NCI-H2107 (cell line): ENCODE measurements at places on chromosomes 12 and 14.

GRCh38 chr14:89392181-89392580, 24.9 kb downstream of the FOXN3 start:
- DNase-seq, result no peak

DNA sequence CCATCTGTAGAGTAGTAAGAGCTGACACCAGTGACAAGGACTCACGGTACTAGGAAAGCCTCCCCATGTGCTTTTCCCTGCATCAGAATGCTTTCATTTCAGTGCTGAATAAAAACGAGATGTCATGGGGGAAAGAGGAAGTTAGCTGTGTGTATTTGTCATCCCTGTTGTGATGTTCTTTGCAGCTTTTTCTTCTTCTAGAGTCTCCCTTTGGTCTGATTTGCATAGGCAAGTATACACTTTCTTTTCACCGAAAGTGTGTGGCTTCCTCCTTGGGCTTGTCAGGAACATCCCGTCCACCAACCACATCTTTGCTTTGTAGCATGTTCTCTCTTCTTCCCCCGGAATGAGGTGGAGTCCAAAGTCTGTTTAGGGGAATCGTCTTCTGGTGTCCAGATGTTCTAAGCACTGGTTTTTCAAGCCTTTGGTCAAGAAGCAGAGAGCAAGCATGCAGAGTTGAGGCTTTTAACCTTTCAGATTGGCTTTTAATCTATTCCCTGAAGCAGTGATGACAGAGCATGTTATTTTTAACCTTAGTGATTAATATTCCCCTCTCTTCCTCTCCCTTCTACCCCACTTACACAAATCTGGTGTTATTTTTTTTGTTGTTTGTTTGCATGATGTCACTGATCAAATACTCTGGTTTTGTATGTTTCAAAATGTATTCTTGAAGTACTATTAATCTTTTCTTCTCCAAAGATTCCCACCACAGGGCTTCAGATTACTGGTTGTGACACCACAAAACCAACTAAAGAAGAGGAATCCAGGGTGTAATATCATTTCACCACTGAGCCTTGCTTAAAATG, 163.4 kb downstream of the SAMD4A start:
- DNase-seq, result no peak

DNA sequence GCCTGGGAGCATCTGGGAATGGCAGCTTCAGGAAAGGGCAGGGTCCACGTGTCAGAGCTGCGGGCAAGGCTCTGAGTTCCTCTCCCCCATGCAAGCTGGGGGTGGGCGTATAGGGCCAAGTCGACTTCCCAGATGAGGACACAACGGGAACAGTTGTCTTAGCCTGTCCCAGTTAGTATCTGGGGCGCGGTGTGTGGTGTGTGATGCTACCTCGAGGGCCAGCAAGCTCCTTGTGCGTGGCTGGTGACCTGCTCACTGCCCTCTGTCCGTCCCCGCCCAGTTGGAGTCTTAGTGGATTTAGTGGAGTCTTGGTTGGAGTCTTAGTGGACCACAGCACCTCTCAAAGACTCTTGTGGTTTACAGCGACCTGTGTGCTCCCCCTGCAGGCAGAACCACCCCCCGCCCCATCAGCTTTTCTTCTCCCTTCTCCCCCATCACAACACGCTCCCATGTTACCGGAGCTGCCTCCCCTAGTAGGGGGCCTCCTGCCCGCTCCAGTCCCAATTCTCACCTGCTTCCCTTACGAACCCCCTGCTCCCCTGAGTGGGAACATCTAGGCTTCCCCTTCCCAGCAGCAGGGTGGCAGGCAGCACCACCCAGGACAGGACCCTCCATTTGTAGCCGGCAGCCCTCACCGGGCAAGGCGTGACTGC, 8.7 kb downstream of the ASPG start:
- no peak for DNase-seq

DNA sequence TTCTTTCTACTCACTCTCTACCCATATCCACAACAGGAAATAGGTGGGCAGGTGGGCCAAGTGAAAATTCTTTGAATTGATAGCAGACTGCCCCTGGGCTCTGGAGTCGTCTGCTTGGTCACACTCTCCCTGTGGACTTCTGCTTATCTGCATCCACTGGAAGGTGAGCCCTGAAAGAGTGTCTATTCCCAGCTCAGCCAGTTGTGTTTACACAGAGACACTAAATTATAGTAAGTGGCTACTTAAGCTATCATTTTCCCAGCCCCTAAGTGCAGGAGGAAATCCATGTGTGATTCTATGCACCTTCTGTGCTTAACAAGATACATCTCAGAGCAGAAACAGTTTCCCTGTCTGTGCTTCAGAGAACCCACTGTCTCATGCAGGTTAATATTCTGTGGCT, 338.4 kb downstream of the FUT8 start:
- peak; percentile 23 for DNase-seq

- DNase-seq, result no peak
Measured at GRCh38 chr14:75113932-75114539, 12.8 kb downstream of the NEK9 start.
